ENCODE measurements at places on chromosomes 3 and 15.

DNA sequence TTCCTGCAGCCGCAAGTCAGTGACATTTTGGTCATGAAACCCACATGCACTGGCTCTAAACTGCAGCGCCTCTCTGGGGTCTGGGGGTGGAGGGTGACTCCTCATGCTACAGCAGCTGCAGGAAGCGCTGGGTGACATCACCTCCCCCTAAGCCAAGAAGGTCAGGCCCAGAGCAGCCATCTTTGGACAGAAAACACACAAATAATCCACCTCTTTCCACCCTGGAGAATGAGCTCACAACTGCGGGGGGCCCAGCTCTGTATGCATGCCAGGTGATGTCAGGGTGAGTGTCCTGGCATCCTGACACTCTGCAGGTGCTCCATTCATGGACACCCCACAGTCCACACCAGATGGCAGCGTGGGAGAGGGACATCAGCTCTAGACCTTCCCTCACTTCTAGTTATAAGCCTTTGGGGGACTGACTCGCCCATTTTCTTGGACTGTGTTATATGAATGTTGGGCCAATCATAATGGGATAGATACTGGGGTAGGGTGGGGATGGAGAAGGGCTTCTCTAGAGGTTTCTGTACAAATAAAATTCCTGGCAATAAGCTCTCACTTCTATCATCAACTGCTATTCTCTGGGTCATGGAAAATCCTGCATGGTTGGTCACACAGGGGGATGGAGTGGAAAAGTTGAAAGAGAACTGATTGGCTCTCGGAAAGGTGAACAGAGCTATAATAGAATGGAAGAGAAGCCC lies 70.7 kb upstream of the THBS1 start:
- no peak for DNase-seq

DNA sequence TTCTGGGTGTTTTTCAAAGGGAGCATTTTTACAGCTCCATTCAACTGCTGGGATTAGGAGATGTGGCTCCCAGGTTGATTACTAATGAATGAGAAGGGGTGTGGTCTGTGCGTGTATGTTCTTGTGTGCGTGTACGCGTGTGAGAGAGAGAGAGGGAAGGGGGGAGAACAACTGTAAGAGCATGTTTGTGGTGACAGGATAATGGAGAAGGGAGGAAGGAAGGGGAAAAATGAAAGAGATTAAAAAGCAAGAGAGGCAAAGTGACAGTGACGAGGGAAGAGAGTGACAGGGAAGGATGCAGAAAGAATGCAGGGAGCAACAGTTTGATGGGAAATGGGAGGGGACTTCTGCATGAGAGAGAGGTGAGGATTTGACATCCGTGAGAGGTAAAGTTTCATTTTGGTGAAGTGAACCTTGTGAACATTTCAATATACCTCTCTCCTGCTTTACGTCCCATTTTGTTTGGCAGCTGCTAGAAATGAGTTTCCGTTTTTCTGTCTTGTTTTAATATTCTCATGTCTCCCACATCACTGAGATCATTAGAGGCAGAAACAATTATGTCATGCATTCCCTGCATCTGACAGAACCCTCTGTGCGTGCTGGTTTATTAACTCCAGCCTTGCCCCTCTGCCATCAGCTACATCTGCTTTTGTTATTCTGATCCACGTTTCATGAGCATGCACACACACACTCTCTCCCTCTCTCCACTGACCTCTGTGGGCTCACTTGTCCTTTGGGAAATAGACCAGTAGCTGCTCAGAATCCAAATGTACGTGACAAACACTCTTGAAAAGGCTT lies 161.6 kb downstream of the GAP43 start:
- DNase-seq: peak; percentile 7

DNA sequence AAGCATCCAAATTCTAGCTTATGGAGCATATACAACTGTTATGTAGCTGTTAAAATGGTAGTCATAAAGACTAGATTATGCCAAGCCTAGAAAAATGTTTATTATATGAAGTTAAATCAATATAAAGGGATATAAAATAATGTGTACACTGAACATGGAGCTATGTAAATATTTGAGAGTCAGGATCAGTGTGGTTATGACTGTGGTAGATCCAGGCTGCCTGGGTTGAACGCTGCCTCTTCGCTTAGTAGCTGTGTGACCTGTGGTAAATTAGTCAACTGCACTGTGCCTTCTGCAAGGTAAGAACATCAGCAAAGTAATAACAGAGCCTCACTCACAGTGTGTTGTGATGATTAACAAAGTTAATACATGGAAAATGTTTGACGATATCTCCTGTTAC lies 212.2 kb downstream of the RBMS3 start:
- no peak for DNase-seq

DNA sequence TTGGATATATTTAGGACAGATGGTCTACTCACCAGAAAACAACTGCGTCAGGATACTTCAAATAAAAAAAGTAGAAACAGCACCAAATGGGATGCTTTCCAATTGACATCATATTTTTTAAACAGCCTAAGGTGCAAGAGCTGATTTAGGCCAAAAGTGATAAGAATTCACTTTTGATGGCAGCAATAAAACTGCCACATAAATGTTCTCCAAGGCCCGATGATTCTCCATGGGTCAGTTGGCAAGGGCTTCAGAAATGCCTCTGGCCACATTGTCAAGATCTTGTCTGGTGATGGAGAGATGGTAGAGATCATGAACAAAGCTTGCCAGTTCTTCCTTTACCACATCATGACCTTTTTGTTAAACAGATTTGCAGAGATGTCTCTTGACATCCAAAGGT lies 38.9 kb downstream of the LDHAL6B start:
- no peak for DNase-seq

GRCh38 chr3:127735767-127736693 lies 63.3 kb downstream of the ABTB1 start:
- peak; percentile 92 for DNase-seq

DNA sequence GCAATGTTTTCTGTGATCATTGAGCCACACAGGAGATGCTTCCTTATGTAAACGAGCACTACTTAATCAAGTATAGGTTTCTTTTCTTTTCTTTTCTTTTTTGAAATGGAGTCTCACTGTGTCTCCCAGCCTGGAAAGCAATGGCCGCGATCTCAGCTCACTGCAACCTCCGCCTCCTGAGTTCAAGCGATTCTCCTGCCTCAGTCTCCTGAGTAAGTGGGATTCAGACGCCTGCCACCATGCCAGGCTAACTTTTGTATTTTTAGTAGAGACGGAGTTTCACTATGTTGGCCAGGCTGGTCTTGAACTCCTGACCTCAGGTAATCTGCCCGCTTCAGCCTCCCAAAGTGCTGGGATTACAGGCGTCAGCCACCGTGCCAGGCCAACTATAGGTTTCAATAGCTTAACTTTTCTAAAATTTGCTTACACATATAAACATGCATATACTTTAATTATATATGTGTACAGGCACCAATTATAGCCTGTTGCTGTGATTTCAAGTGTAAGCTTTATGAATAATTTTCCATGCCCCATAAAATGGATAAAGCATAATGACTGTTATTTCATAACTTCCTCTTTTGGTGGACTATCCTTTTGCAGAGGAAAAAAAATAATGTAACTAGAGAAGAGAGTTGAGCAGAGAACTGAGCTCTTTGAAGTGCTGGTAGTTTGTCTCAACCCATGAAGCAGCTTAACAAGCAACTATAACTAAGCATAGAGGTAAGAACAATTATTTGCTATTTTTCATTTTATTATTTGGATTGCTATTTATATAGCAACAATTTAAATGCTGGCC lies 24.8 kb upstream of the MBNL1 start:
- DNase-seq: peak; percentile 46

All from suppressor macrophage (primary cell).